ENCODE measurements at places on chromosomes 16 and 17. TPM values are rescaled to one million over a fixed set of nuclear protein-coding genes. Genes with fewer than 3 reads are reported as not detected.

Gene SPNS2
- 6.8 TPM for total RNA-seq

Gene ZNF423
- total RNA-seq, result 4.6 TPM

Gene GPR142
- total RNA-seq, result not detected

DNA sequence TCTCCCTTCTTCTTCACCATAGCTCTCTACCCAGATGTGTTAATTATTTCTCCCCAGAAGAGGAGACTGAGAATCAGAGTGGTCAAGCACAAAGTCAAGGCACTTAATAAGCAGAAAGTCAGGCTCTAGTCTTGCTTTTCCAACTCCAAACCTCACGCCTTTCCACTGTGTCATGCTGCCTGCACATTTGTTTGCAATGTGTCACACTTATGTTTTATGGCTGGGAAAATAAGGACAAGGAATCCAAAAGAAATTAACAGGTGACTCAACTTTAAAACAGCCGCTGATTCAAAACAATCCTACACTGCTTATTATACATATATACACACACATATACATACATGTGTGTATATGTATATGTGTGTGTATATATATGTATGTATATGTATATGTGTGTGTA is 255.7 kb upstream of the DYNLRB2 start:
- DNase-seq, result no peak

DNA sequence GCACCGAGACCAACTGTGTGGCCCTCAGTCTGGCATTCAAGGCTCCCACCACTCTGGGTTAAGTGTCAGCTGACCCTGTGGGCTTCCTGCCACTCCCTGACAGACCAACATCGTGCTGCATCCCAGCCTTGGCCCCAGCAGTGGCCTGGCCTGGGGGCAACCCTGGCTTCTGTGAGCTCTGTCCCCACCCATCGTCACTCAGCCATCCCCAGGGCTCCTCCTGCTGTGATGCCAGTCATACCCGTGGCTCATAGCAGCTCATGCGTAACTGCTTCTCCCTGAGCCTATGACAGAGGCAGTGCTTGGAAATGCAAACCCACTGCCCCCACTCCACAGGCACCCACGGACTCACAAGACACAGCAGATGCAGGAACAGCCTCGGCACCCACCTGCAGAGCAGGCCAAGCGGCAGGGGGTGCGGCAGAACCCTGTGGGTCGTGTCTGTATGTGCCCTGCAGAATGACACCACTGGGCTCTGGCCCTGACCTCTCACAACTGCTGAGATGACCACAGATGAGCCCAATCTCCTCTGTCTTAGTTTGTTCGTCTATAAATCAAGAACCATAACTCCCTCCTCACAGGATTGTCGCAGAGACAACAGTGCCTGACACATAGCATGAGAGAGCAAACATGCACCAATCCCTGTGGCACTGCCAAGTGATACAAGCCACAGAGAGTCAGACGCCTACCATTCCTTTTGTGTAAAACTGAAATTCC is 26.6 kb downstream of the PIEZO1 start:
- no peak for DNase-seq

- no peak for DNase-seq
Observed at GRCh38 chr17:35448899-35449227, 297 bp upstream of the SLFN13 start.

GRCh38 chr17:58593123-58593522 is 78.7 kb upstream of the MTMR4 start:
- DNase-seq, result no peak

DNA sequence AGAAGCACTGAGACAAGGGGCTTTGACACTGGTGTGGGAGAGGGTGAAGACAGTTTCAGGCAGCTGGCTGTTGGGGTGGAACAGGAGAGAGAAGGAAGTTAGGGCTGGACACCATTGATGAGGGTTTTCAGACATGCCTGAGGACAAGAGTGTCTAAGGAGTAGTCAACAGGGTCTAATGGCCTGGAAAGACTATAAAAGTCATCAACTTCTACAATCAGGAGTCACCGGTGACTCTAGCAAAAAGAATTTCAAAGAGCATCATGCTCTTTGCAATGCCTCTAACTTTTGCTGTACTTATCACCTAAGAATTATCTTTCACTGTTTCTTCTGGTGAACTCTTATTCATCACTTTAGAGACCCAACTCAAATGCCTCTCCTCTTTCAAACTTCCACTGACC is 213.9 kb downstream of the C16orf78 start:
- DNase-seq, result no peak

GRCh38 chr17:74512036-74512435 is 19.2 kb downstream of the CD300LB start:
- no peak for DNase-seq

Data from sigmoid colon (tissue), 7 donors.